ENCODE measurements at places on chromosomes 4 and X.

DNA sequence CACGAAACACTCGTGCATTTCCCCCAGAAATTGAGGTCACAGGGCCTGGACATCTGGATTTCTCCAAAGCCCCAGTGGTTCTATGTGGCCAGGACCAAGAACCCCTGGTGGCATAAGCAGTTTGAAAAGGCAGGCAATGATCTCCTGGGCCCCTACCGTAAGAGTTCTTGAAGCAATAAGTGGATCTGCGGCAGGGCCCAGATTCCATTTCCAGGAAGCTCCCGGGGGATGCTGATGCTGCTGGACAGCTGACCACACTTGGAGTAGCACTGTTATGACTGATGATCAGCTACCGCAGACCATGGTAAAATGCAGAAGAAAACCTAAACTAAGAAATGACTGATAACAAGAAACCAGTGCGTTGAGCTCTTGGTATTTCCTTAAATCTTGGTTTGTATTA is 27.8 kb downstream of the SMS start:
- no peak for DNase-seq

DNA sequence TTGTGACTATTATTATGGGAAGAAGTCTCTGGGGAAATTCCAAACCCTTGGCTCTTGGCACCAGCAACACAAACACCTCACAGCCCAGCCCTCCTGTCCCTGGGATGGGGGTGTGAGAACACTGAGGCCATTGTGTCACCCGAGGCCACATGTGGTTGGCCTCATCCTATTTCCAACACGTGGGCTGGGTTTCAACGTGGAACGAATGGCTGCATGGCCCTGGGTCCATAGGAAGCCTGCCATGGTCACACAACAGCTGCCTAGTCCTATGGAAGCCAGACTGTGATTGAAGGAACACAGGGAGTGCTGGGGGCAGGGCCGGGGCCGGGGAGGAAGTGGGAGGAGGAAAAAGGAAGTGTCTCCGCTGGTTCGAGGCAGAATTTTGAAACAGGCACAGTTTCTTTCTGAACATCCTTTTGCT is 10.0 kb downstream of the CLCN4 start:
- DNase-seq: no peak

DNA sequence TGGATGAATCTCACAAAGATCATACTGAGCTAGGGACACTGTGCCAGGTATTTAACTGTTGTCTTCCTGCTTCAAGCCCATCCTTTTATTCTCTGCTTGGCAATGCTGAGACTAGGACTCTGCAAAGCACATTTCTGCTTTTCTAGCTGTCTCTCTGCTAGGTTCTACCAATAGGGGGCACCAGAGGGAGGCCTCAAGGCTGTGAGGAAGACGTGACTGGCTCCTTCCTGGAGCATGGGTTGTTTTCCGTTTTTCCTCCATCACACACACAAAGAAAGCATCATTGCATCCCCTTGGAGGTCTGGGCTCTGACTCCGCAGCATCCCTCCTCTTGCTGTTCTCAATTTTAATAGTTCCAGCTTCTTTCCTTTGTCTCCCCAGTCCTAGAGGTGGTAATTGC is 10.9 kb upstream of the DCTD start:
- DNase-seq: no peak

GRCh38 chr4:105186701-105187161 is 40.1 kb downstream of the TET2 start:
- no peak for DNase-seq

- DNase-seq: no peak
These were observed 21.7 kb upstream of the CLNK start for GRCh38 chr4:10706236-10706635.

- no peak for DNase-seq
These were observed 67.1 kb upstream of the ZNF518B start for GRCh38 chr4:10524196-10524833.

GRCh38 chrX:95645738-95646137 is 1038.9 kb upstream of the DIAPH2 start:
- DNase-seq: no peak

DNA sequence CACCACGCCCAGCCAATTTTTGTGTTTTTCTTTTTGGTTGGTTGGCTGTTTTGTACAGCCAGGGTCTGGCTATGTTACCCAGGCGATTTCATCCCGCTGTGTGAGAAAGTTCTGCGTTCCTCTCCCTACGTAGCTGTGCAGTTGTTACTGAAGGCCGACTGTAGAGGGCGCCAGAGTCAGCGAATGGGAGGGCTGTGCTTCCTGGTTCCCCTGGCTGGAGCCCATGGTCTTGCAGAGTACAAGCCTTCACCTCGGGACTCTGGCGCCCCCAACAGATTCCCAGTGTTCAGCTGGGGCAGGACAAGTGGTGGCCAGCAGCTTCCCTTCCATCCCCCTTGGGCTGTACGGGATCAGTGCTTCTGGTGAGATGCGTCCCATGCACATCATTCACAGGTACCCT is 5.6 kb upstream of the CT45A1 start:
- no peak for DNase-seq

DNA sequence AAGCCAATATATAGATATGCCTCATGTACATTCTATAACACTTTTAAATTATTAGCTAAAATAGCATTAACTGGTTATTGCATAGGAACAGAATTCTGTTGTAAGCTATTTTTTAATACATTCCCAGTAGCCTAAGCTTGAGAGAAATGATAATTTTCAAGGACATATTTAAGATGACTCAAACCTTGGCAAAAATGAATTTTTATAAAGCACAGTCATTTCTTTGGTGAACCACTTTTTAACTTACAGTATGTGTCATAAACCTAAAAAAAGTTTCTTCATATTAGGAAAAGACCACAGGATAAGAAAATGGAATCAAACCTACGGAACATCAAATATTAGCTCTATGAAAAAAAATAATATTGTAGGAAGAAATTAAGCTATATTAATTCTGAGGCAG is 986.3 kb downstream of the STIM2 start:
- no peak for DNase-seq

GRCh38 chrX:154712781-154713740 is 37.8 kb downstream of the GAB3 start:
- DNase-seq: peak; percentile 70

DNA sequence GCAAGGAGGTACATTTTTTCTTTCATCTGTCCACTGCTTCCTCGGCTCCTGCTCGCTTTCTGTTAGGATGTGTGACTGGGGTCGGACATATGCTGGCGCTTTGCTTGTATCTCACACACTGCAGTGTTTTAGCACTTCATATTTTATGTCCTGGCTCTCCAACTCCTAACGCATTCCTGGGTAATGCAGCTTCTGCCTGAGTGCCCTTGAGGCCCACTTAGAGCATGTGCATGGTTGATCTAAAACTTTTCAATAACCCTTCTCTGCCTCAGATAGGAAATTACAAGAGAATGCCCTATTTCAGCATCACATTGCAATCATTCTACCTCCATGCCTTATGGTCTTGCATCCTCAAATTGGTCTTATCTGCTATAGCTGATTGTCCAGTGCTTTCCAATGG is 65.3 kb downstream of the NEIL3 start:
- no peak for DNase-seq

DNA sequence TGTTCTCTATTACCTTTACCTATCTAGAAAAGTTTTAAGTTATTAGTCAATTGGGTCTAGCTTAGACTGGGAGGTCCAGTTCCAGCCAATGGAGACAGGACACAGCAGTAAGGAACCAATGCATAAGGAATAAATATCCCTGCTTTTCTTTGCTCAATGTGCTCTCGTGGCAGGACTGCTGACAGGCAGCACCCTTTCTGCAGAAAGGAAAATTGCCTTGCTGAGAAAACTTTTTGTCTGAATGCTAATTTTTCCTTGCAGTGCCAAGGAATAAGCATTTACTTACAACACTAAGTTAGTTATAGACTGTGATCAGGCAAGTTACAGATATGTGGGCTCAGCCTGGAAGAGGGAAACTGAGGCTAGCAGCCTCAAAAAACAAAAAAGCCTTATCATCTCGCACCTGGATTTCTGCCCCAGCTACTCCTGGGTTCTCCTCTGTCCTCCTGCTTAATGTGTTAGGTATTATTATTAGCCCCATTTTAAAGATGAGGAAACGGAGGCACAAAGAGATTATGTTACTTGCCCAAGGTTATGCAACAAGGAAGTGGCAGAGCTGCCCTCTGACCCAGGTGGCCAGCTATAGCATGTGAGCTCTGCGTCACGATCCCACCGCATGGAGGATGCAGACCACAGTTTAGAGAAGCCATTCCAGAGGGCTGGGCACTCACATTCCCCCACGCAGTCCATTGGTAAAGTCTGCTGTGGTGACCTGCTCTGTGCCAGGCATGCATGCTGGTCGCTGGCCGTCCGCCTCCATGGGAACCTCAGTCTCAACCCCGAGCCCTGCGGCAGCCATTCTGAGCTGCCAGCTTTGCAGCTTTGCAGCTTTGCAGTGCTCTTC is 40.5 kb upstream of the C4orf50 start:
- DNase-seq: no peak

GRCh38 chrX:9902656-9903055 is 64.5 kb upstream of the CLDN34 start:
- no peak for DNase-seq

- DNase-seq: no peak
These were observed 2.2 kb downstream of the TECRL start for GRCh38 chr4:64407000-64407399.

DNA sequence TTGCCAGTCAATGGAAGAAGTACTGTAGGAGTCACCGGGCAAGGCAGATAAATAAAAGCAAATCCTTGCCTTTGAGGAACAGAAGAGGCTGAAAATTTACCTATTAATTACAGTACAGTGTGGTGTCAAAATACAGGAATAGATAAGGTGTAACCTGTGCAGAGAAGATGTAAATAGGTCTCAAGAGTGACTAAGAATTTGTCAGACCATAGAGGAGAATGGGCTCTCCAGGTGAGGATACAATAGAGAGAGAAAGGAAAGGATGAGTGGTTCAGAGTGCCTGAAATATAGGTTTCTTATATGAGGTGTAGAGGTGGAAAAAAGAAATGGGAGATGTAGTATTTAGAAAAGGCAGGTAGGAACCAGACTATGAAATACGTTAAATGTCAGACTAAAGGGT is 801 bp upstream of the ZC4H2 start:
- DNase-seq: no peak

GRCh38 chr4:29549342-29549741 is 1170.8 kb upstream of the PCDH7 start:
- DNase-seq: no peak

- DNase-seq: no peak
These were observed 72.4 kb upstream of the UCP1 start for GRCh38 chr4:140641105-140641555.

- DNase-seq: no peak
These were observed 23.2 kb downstream of the PRIMPOL start for GRCh38 chr4:184672741-184673140.

DNA sequence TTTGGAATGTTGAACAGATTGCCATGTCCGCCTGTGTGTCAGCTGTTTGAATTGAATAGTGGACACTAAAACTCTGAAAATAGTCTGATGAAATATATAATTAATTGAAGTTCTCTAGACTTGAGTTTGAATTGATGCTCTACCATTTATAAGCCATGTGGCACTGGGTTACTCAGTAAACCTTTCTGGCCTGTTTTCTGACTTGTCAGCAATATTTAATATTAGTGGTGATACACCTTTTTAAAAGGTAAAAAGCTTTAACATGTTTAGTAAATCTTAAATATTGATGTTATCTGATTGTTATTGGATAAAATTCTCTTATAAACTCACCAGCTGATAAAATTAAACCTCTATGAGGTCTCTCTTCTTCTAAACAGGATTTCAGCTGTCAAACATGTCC is 695.4 kb upstream of the HS3ST1 start:
- DNase-seq: no peak

- no peak for DNase-seq
These were observed 33.5 kb downstream of the PWWP3B start for GRCh38 chrX:106201502-106202178.

DNA sequence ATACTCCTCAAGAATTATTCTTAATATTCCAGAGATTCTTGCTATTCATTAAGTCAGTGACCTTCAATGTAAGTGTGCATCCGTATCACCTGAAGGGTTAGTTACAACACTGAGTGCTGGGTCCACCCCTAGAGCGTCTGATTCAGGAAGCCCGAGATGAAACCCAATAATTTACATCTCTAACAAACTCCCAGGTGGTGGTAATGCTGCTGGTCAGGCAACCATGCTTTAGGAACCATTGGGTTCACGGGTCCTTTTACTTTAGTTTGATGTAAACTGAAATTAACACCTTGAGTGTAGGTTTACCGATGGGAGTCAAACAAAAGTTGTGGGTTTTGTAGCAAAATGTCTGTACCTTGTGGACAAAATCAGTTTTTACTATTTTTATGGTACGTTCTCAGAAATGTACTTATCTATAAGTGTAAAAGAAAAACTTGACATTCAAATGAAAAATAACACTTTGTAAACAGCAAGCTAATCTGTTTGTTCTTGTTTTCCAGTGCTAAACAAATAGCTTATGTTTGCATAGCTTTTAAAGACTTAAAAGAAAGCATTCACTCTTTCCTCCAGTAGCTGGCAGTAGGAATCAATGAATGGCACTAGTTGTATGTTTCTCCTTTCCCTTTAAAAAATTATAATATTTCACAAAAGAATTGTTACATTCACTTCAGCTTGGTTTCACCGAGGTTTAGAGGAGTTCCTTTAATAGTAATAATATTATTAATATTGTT is 32.7 kb downstream of the ACE2 start:
- no peak for DNase-seq

- no peak for DNase-seq
These were observed 12.0 kb upstream of the DCHS2 start for GRCh38 chr4:154503598-154503997.

GRCh38 chr4:165384598-165384997 is 5.8 kb downstream of the CPE start:
- no peak for DNase-seq

GRCh38 chr4:145670422-145670821 is 9.5 kb upstream of the C4orf51 start:
- no peak for DNase-seq

Data from SJSA1 (cell line).